ENCODE measurements at places on chromosomes 6 and 20. TPM values are rescaled to one million over a fixed set of nuclear protein-coding genes. Genes with fewer than 3 reads are reported as not detected.
A peak's percentile ranks its signal among the peaks of the same experiment; 100 is the strongest.

DNA sequence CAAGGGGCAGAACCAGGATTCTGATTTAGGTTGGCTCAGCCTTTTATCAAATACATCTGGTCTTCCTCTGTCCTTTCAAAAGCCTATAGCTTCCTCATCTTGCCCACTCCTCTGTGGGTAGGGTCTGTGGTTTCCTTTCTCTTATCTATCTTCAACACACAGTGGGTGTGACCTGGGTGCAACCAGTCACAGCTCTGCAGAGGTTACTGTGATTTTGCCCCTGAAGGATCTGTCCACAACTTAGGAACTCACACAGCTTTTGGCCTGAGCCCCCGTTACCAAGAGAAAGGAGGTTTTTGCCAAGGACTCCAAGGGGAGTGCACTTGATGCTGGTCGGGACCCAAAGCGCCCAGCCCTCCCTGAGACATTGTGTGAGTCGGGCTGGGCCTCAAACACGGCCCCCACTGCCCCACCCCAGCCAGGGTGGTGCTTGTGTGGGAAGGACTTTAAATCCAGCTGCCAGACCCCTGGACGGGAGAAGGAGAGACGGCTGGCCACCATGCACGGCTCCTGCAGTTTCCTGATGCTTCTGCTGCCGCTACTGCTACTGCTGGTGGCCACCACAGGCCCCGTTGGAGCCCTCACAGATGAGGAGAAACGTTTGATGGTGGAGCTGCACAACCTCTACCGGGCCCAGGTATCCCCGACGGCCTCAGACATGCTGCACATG is at the start of gene PI16:
PI16 (plus strand) TSS at position 477 of the 670 bp plus-strand sequence; CDS start at position 500, 23 bp downstream.
- no peaks in the 10 kb centered on the region for H3K27me3 ChIP-seq
- no peak within 1 kb of the TSS for H3K4me3 ChIP-seq
- DNase-seq, result no peak

- no peak overlapping the region for H3K4me3 ChIP-seq
- no peak for DNase-seq
- no peaks in the 10 kb centered on the region for H3K4me1 ChIP-seq
- no peak overlapping the region for H3K27ac ChIP-seq
- H3K27me3 ChIP-seq, result no peaks in the 10 kb centered on the region
- no peaks in the 10 kb centered on the region for H3K36me3 ChIP-seq
These were observed 714.6 kb downstream of the CD109 start for GRCh38 chr6:74410630-74411029.

GRCh38 chr6:43878823-43879495 is 108.9 kb downstream of the VEGFA start:
- no peaks in the 10 kb centered on the region for H3K4me1 ChIP-seq
- no peaks in the 10 kb centered on the region for H3K36me3 ChIP-seq
- H3K27ac ChIP-seq, result no peak overlapping the region
- no peaks in the 10 kb centered on the region for H3K27me3 ChIP-seq
- H3K4me3 ChIP-seq, result no peak overlapping the region
- DNase-seq, result no peak

GRCh38 chr6:56146086-56146485 is 101.3 kb downstream of the COL21A1 start:
- H3K36me3 ChIP-seq, result no peaks in the 10 kb centered on the region
- no peak for DNase-seq
- H3K27ac ChIP-seq, result no peak overlapping the region
- H3K4me1 ChIP-seq, result no peaks in the 10 kb centered on the region

- peaks cover 46% of the 10 kb centered on the region for H3K27me3 ChIP-seq
- H3K36me3 ChIP-seq, result no peaks in the 10 kb centered on the region
- DNase-seq, result peak; percentile 14
- no peak overlapping the region for H3K4me3 ChIP-seq
These were observed 4.6 kb downstream of the FOXQ1 start for GRCh38 chr6:1316489-1316971.

GRCh38 chr6:4128748-4129147 is 6.6 kb downstream of the ECI2 start:
- H3K36me3 ChIP-seq, result peaks cover 54% of the 10 kb centered on the region
- DNase-seq, result no peak
- no peak overlapping the region for H3K4me3 ChIP-seq
- no peaks in the 10 kb centered on the region for H3K27me3 ChIP-seq

- peak; percentile 40 for DNase-seq
- H3K27ac ChIP-seq, result peak overlapping the region; percentile 98
- H3K36me3 ChIP-seq, result peaks cover 19% of the 10 kb centered on the region
- peaks cover 45% of the 10 kb centered on the region for H3K4me1 ChIP-seq
- H3K27me3 ChIP-seq, result peaks cover 4% of the 10 kb centered on the region
These were observed 865 bp downstream of the STK38 start for GRCh38 chr6:36546308-36546919.

DNA sequence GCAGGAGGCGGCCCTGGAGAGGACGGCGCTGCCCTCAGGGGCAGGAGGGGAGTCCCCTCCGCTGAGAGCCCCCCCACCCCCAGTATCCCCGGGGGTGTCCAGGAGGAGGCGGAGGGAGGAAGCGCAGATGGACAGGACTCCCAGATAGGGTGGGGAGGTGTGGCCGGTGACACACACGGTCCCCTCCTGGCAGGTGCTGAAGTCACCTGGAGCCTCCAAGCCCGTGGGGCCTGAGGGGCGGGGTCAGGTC is 1.4 kb downstream of the STMN3 start:
- no peak overlapping the region for H3K27ac ChIP-seq
- H3K4me3 ChIP-seq, result peak overlapping the region; percentile 62
- DNase-seq, result no peak
- no peaks in the 10 kb centered on the region for H3K27me3 ChIP-seq
- peaks cover 25% of the 10 kb centered on the region for H3K4me1 ChIP-seq

- DNase-seq, result no peak
- H3K27me3 ChIP-seq, result no peaks in the 10 kb centered on the region
- no peak overlapping the region for H3K4me3 ChIP-seq
- no peaks in the 10 kb centered on the region for H3K4me1 ChIP-seq
- no peaks in the 10 kb centered on the region for H3K36me3 ChIP-seq
These were observed 553.8 kb upstream of the PTCHD4 start for GRCh38 chr6:48664826-48665225.

DNA sequence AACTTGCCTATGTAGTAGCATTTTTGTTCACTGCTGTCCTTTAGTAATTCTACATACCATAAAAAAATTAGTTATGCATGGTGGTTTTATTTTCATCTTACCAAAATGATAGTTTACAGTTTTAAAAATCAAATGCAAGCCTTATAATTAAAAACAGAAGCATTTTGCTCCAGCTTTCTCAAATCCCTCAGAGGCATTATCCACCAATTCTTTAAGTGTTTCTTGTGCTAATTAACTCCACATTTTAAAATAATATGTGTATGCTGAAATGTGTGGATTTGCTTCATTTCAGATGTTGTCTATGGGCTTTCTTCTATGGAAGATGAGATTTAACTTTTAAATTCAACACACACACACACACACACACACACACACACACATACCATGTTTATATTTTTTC is 49.3 kb downstream of the PCSK2 start:
- no peaks in the 10 kb centered on the region for H3K36me3 ChIP-seq
- no peak overlapping the region for H3K4me3 ChIP-seq
- no peak overlapping the region for H3K27ac ChIP-seq
- DNase-seq, result no peak
- H3K27me3 ChIP-seq, result no peaks in the 10 kb centered on the region

DNA sequence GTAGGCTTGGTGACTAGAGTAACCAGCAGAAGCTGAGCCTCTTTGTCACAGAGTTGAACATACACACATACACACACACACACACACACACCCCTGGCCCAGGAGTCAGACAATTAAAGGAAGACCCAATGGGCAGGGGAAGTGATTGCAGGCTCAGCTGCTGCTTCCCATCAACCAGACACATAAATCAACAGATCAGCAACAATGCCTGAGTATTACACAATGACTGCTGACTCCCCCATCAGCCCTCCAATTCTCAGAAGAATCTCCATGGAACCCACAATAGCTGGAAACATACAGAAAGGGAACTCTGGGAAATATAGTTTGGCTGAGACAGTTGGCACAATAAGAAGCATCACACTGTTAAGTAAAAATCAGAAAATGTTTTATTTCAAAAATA is 270.4 kb upstream of the PLCB4 start:
- no peak overlapping the region for H3K27ac ChIP-seq
- H3K36me3 ChIP-seq, result peaks cover 2% of the 10 kb centered on the region
- peaks cover 4% of the 10 kb centered on the region for H3K27me3 ChIP-seq
- DNase-seq, result no peak
- peaks cover 1% of the 10 kb centered on the region for H3K4me1 ChIP-seq

Gene VPS16
- 33.5 TPM for total RNA-seq

DNA sequence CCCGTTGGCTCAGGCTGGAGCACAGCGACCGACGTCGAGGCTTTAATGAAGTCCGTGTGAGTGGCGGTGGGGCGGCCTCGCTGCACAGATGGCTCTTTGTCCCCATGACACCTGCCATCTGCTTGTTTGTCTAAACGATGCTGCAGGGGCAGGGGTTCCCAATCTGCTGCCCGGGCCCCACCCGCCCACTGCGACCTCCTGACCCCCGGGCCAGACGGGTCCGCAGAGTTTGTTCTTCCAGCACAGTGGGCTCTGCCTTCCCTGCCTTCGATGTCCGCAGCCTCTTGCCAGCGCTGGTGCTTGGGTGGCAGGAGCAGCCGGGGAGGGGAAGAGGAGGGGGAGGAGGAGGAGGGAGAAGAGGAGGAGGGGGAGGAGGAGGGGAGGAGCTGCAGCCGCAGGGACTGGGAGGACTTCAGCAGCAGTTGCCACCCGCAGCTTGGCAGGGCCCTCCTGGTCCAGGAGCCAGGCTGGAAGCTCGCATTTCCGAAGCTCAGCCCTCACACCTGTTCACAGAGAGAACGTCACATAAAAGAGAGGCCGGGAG is 210.0 kb downstream of the DLL1 start:
- no peak overlapping the region for H3K4me3 ChIP-seq
- H3K36me3 ChIP-seq, result no peaks in the 10 kb centered on the region
- no peak for DNase-seq
- H3K27me3 ChIP-seq, result no peaks in the 10 kb centered on the region
- no peak overlapping the region for H3K27ac ChIP-seq
- peaks cover 10% of the 10 kb centered on the region for H3K4me1 ChIP-seq

- H3K27me3 ChIP-seq, result no peaks in the 10 kb centered on the region
- no peak overlapping the region for H3K4me3 ChIP-seq
- H3K27ac ChIP-seq, result no peak overlapping the region
- no peaks in the 10 kb centered on the region for H3K36me3 ChIP-seq
- H3K4me1 ChIP-seq, result no peaks in the 10 kb centered on the region
These were observed 96.0 kb downstream of the SOBP start for GRCh38 chr6:107585815-107586435.

- no peak overlapping the region for H3K4me3 ChIP-seq
- peaks cover 4% of the 10 kb centered on the region for H3K4me1 ChIP-seq
- DNase-seq, result no peak
- no peak overlapping the region for H3K27ac ChIP-seq
- no peaks in the 10 kb centered on the region for H3K36me3 ChIP-seq
These were observed 9.6 kb downstream of the BPIFB3 start for GRCh38 chr20:33063271-33063670.

Gene TCP11
- total RNA-seq, result not detected

DNA sequence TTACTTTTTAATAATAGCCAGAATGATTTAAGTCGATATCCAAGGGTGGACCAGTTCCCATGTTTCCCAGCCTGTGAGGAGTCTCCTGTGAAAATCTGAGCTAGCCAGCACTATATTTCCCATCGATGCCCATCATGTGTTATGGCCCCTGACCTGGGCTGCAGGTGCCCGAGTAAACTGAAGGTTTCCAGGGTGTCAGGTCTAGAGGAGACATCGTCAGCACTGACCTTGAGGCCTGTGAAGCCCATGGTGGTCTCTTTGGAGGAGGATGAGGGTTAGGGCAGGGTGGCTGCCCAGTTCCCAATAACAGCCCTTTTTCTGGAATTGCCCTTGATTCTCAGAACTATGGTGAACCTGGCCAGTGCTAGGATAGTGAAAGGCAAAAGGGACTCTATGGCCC is 63.0 kb upstream of the TOP1 start:
- no peak overlapping the region for H3K27ac ChIP-seq
- no peak for DNase-seq
- no peak overlapping the region for H3K4me3 ChIP-seq
- peaks cover 21% of the 10 kb centered on the region for H3K4me1 ChIP-seq
- H3K27me3 ChIP-seq, result peaks cover 14% of the 10 kb centered on the region

DNA sequence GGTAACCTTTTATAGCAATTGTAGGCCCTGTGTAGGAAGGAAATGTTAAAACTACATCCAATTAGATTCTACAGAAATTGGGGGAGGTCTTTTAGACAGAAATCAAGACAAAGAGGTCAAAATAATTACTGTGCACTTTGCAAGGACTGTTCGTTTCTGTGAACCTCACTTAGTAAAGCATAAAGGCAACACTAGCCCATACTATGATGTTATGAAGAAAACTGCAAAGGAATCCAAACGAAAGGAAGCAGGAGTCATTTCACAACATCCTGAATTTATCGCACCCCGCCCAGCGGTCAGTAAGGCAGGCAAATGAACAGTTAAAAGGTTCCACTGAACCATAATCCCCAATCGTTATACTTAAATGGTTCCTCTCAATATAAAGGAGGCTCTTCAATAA is 429.5 kb upstream of the ARID1B start:
- H3K27ac ChIP-seq, result no peak overlapping the region
- H3K4me1 ChIP-seq, result no peaks in the 10 kb centered on the region
- peaks cover 12% of the 10 kb centered on the region for H3K27me3 ChIP-seq
- H3K4me3 ChIP-seq, result no peak overlapping the region
- peaks cover 2% of the 10 kb centered on the region for H3K36me3 ChIP-seq
- DNase-seq, result no peak

- peak overlapping the region; percentile 85 for H3K4me3 ChIP-seq
- DNase-seq, result no peak
- H3K4me1 ChIP-seq, result peaks cover 33% of the 10 kb centered on the region
- peaks cover 4% of the 10 kb centered on the region for H3K27me3 ChIP-seq
These were observed 96.0 kb downstream of the HFE start for GRCh38 chr6:26183237-26183580.

DNA sequence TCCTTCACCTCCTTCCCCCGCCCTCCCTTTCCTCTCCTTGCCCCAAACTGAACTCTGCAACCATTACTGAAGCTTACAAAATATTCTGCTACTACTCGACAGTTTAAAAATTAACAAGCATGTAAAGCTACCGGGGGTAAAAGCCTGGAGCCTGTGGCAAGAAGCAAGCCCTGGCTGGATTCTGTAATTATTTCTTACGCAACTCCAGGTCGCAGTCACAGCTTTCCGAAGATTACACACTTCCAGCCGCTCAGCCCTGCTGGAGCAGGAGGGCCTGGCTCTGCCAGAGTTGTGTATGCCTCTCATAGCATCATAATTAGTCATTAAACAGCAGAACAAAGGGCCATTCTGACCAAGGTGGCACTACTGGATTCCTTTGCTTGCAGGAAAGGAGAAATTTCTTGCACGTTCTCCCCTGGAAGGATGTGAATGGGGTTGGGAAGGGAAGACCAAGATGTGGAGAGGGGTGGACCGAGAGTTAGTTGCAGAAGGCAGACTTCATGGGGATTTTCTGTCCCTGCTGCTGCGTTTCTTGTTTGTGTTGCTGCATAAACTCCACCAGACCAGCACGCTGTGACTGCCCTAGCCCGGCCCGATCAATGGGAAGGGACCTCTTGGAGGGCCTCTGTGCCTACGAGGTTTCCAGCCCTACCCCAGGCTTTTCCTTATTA is 23.6 kb downstream of the FOXQ1 start:
- DNase-seq, result no peak
- peaks cover 45% of the 10 kb centered on the region for H3K27me3 ChIP-seq
- H3K4me3 ChIP-seq, result no peak overlapping the region
- H3K27ac ChIP-seq, result no peak overlapping the region
- H3K36me3 ChIP-seq, result no peaks in the 10 kb centered on the region
